ENCODE measurements at places on chromosomes 2 and 18. TPM values are rescaled to one million over a fixed set of nuclear protein-coding genes. Genes with fewer than 3 reads are reported as not detected.

Gene CD207
- total RNA-seq, result not detected

Gene IL18RAP
- total RNA-seq, result not detected

Gene MYOM1
- not detected for total RNA-seq

Gene PLA2R1
- 1.8 TPM for total RNA-seq

Gene EVX2
- not detected for total RNA-seq

Gene TSHZ1
- total RNA-seq, result 5.9 TPM

Gene CTLA4
- total RNA-seq, result not detected

DNA sequence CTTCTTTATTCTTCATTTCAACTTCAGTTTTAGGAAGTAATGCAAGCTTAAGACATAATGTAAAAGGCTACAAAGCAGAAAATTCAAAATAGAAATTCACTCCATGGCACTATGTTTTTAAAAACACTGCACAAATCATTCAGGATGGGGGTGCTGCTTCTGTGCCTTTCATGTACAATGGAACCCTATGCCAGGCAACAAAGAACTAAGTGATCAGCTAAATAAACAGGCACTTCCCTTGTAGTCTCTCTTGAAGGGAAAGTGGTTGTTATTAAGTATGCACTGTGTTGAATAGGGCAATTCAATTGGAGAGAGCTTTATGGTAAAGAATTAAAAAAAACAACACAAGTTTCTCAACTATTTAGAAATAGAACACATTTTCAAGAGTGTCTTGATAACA, 10.9 kb upstream of the ERBB4 start:
- DNase-seq, result no peak

DNA sequence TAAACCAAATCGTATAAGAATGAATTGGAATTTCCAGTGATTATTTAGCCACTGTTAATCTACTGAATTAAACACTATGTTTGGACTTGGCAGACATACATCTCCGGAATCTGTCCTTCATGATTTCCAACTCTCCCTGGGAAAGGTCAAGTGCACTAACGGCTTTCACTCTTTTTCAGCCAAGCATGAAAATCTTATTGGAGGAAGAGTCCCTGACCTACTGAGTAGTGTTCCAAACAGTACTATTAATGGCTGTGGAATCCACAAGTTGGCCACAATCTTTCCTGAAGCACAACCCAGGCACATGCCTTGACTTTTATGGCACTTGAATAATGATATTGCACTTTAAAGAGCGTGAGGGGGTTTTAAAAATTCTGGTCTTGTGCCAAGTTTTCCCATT, 318.9 kb upstream of the RND3 start:
- DNase-seq, result peak; percentile 26

DNA sequence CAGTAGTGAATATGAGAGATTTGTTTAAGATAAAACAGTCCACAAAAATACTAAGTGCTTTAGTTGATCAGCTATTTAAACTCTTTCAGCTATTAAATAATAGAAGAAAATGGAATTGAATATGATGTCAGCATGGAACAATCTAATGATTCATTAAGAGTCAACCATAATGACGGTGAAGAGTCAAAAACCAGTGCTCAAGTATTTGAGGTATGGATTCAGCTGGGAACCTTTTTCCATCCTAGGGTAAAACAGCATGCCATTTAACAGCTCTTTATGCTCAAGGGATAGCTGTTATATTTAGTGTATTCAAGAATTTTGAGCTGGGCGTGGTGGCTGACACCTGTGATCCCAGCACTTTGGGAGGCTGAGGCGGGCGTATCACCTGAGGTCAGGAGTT, 29.7 kb downstream of the CARF start:
- DNase-seq, result peak; percentile 28

- DNase-seq, result no peak
Observed at GRCh38 chr2:37630776-37631175, 40.7 kb downstream of the CDC42EP3 start.

GRCh38 chr2:97878865-97879264, 116.9 kb downstream of the TMEM131 start:
- DNase-seq, result no peak

- DNase-seq, result peak; percentile 53
Observed at GRCh38 chr18:24228667-24229041, 89.8 kb downstream of the CABYR start.

DNA sequence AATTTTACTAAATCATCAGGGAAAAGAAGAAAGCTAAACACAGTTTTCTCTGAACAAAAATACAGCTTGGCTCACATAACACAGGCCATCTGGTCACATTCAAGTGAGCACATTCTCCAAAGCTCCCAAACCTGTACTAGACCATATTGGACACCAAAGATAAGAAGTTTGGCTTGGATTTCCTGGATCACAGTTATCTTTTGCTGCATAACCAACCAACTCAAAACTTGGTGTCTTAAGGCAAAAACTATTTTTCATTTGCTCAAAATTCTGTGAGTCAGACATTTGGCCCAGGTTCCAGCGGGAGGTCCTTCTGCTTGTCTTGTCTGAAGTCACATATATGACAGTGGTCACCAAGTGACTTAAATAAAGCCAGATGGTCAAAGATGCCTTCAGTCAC, 83.2 kb downstream of the GYPC start:
- no peak for DNase-seq

- DNase-seq, result no peak
Observed at GRCh38 chr2:219228911-219229304, 528 bp downstream of the ATG9A start.

- no peak for DNase-seq
Observed at GRCh38 chr2:215189393-215189792, 51.0 kb upstream of the ABCA12 start.

DNA sequence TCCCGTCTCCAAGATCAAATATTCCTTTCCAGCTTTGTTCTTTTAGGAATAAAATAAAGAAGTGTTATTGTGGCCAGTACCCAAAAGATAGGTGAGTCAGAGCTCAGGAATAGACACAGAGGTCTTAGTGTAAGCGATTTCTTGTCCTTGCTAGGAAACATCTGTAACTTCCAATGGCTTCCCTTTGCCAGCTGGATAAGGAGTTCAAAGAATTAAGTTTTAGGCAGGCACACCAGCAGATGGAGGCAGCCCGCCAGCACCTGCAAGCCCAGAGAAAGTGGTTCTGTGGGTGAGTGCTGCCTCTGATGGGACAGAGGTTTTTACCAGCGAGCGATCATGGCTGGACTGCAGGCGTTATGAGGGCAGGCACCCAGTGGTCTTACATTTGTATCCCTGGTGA, 125.4 kb downstream of the MGAT5 start:
- no peak for DNase-seq

- peak; percentile 23 for DNase-seq
Observed at GRCh38 chr2:118309946-118310680, 221.8 kb downstream of the INSIG2 start.

- peak; percentile 66 for DNase-seq
Observed at GRCh38 chr18:62324917-62325805, at the start of gene TNFRSF11A. Gene TNFRSF11A (plus strand): TSS chr18:62325310. CDS start chr18:62325353, 43 bp downstream.

DNA sequence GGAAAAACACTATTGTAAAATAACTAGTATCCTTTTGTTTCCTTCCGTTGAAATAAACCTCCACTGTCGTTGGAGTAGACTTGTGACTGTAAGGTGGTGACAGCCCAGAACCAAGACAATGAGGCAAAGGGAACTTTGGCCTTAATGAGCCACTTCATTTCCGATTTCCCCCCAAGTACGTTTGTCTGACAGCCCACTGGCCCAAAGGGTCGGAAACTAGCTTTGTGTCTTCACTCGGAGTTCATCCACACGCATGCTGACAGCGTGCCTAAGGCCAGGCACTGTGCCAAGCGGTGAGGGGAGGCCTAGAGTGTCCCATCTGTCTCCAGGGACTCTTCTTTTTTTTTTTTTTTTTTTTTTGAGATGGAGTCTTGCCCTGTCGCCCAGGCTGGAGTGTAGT, 21.0 kb downstream of the HJURP start:
- no peak for DNase-seq

DNA sequence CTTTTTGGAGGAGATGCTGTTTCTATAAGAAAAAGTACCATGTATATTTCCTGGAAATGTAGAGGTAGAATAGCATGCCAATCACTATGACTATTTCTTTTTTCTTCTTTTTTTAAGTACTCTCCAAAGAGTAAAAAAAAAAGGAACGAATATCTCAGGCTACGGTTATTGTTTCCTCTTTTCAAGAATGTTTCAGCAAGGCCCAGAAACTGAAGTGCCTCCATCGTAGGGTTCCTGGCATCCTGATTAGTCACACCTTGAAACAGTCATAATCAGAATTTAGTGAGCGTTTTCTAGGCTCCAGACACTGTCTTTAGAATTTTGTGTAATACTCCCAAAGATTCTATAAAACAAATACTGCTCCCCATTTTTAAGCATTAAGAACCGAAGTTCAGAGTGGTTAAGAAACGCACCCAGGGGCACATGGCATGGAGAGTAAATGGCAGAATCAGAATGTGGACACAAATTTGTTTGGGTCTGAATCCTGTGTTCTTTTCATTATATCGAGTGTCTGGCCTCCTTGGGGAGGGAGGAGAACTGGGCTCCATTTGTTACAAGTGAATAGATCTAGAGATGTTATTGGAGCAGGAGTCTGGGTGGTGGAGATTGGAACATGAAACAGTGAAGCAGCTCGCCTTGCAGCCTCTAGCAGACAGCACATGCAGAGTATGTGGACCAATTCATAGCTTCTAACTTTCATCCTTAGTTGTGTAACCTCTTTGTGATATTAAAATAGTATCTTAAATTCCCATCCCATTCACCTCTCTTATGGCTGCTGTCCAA, 26.7 kb downstream of the ZEB2 start:
- no peak for DNase-seq

DNA sequence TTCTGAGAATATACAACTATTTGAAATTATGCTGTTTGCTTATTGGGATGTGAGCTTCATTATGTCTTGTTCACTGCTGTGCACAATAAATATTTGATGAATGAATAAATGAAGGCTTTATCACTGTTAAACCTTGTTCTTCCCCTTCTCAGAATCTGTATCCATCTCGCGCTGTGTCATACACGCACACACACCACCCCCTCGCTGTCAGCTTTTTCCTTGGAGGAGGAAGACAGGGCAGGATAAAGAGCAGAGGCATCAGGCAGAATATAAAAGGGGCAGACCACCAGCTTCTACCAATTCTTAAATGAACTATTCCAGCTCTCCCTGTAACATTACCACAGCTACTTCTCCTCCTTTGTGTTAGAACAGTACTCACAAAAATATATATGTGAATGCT, 75.0 kb downstream of the CD226 start:
- no peak for DNase-seq

GRCh38 chr18:78406743-78407465, 572.7 kb upstream of the SALL3 start:
- no peak for DNase-seq

GRCh38 chr2:113183703-113184102, 9.9 kb downstream of the PSD4 start:
- DNase-seq, result no peak

DNA sequence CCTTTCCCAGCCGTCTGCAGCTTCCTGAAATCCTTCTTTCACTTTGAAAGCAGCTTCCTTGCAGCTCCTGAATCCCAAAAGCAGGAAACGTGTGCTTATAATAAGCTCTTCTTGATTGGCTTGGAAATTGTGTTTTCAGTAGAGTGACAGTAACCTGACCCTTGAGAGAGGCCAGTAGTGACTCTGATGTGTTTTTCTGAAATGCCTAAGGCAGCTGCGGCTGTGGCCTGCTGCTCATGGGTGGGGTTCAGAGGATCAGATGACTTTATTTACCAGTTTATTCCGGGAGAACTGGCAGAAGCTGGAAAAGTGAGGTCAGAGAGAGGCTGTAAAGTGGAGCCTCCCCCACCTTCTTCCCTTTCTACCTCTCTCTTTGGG, 31.9 kb upstream of the RPIA start:
- DNase-seq, result peak; percentile 86

- peak; percentile 56 for DNase-seq
Observed at GRCh38 chr2:32355976-32356680, 695 bp upstream of the BIRC6 start.

- DNase-seq, result no peak
Observed at GRCh38 chr2:214341646-214342045, 69.2 kb upstream of the VWC2L start.

DNA sequence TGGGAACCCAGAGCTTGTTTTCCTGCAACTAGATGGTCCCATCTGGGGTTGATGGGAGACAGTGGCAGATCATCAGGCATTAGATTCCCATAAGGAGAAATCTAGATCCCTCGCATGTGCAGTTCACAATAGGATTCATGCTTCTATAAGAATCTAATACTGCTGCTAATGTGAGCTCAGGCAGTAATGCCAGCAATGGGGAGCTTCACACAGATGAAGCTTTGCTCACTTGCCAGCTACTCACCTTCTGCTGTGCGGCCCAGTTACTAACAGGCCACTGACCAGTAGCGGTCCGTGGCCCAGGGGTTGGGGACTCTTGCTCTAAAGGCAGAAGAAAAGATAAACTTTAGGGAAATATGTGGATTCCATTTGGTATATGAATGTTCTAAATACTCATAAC, 192.9 kb downstream of the AFF3 start:
- no peak for DNase-seq
